IPS DF 6.9 (cell line): ENCODE measurements at places on chromosomes 12 and 14.

DNA sequence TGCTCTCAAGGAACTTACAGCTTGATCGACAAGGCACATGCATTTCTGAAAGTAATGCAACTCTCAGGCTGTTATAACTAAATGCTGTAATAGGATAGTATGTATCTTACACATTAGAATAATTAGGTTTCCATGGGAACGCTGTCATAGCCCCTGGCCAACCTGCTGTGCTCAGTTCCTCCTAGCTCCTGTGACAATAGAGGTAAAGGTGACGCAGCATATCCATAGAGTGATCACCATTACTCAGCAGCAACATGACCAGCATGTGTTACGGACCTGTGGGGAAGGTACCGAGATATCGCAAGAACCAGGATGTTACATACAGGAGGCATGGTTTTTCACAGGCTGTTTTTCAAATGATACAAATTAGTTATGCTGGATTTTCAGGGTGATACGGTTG, 150.7 kb downstream of the CAND1 start:
- peak; percentile 47 for DNase-seq

GRCh38 chr14:59728304-59728703, 142.3 kb downstream of the RTN1 start:
- DNase-seq = no peak

- no peak for DNase-seq
Measured at GRCh38 chr14:52553671-52554575, 1.3 kb downstream of the GPR137C start.

DNA sequence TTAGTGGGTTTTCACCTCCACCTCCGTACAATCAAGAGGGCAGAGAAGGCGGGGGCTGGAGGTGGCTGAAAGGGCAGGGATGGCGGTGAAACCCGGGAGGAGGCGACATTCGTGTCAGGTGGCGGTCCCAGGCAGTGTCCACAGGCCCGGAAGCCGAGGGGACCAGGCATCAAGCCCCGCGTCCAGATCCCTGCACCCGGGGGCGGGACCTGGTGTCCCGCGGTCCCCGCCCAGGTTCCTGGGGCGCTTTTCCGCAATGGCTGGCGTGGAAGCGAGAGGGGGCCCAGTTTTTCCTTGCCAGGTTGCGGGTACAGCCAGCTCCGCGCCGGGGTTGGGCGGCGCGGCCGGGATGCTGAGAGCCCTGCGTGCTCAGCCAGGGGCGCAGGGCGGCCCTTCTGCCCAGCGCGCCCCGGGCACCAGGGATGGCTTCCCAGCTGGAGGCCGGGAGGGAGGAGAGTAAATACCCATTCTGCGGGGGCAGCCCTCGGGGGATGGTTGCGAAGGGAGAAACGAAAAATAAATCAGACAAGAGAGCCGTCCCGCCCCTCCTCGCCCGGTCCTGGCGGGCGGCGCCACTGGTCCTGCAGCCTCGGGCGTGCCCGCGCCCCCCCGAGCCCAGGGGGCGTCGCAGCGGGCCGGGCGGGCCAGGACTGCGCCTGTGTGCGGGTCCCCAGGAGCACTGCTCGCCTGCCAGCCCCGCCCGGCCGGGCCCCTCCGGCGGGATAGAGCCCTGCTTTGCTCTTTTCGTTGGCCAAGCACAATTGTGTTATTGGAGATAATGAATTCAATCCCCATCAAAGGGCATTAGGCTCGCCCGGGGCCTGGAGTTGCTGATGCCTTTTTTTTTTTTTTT, 11.5 kb downstream of the FOXA1 start:
- no peak for DNase-seq

- no peak for DNase-seq
Measured at GRCh38 chr14:89085737-89086382, 261.4 kb downstream of the TTC8 start.

- DNase-seq = no peak
Measured at GRCh38 chr12:124716208-124717130, 147.2 kb downstream of the SCARB1 start.

DNA sequence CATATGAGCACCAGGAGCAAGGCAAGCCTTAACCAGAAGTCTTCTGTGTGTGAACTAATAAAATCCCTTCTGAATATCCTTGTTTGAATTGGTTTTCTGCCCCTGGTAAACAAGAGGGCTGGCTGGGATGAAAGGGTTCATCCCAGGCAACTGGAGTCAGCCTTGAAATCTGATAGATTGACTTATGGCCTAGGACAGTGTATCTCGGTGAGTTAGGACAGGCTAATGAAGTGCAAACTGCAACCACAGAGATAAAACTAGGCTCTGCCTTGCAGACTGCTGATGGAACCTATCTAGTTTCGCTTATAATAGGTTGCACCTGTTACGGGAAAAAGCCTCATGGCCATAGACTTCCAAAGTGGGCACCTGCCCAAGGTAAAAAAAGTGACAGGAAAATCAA, 451.9 kb upstream of the NOVA1 start:
- DNase-seq = no peak

GRCh38 chr12:98238515-98239130, 276.8 kb upstream of the TMPO start:
- DNase-seq = no peak

DNA sequence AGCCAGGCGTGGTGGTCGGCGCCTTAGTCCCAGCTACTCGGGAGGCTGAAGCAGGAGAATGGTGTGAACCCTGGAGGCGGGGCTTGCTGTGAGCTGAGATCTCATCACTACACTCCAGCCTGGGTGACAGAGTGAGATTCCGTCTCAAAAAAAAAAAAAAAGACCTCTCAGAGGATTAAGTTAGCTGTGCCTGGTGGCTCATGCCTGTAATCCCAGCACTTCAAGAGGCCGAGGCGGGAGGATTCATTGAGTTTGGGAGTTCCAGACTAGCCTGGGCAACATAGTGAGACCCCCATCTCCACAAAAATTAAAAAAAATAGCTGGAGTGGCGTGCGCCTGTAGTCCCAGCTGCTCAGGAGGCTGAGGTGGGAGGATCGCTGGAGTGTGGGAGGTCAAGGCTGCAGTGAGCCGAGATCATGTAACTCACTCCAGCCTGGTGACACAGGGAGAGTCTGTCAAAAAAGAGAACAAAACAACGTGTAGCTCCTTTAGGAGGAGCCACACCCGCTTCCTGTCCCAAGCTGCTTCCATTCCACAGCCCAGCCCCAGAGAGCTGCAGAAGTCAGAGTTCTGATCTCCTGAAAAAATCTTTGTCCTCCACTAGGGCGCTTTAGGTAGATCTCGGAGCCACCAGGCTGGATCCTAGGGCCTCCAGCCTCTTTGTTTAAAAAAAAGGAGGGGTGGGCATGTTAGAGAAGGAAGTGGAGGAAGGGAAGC, 11.5 kb upstream of the ULK1 start:
- no peak for DNase-seq

DNA sequence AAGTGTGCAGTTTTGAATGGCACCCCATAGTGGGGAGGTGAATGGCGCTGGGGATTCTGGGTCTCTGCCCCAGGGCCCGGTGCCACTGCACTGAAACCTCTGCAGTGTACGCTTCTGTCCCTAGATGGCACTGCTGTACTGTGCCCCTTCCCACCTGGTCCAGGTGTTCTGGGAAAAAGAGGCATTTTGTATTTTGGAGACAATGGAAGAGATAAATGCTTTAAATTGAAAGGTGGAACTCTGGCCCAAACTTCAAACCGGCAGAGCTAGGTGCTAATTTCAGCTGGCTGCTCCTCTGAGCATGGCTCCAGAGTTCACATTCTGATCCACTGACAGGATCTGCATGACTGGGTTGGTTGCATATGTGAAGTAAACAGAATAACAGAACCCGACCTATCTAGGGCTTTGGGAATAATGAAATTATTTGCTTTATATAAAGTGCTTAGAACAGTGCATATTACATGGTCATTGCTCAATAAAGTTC, 52.2 kb downstream of the KRT80 start:
- DNase-seq = no peak

- no peak for DNase-seq
Measured at GRCh38 chr12:91817517-91817916, 328.1 kb downstream of the BTG1 start.

GRCh38 chr14:93510056-93510455, 79.3 kb downstream of the UNC79 start:
- no peak for DNase-seq

GRCh38 chr12:63941879-63942278, 97.4 kb downstream of the SRGAP1 start:
- no peak for DNase-seq

GRCh38 chr12:120490833-120491512, 4.9 kb upstream of the DYNLL1 start:
- DNase-seq = no peak

DNA sequence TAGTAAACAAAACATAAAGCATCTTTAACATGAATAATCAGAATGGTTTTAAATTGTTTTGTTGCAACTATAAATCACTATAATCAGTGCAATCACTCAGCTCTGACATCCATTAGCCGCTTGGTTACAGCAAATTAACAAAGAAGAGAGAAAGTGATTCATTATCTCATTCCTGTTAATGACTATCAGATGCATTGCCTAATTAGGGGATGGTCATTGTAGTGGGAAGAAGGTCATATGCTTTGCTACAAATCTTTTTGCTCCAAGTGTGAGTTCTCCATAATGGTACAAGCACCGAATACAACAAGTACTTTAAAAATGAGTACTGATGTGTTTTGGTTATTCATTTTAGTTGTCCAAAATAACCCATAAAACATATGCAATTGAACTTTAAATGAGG, 272.0 kb downstream of the AKAP6 start:
- no peak for DNase-seq

DNA sequence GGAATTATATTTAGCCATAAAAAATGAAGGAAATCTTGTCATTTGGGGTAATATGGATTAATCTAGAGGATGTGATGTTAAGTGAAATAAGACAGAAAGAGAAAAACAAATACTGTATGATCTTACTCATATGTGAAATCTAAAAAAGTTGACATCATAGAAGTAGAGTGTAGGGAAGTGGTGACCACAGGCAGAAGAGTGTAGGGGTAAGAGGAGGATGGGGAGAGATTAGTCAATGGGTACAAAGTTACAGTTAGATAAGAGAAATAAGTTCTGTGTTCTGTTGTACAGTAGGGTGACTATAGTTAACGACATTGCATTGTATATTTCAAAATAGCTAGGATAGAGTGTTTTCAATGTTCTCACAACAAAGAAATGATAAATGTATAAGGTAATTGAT, 87.0 kb downstream of the TSHR start:
- no peak for DNase-seq

DNA sequence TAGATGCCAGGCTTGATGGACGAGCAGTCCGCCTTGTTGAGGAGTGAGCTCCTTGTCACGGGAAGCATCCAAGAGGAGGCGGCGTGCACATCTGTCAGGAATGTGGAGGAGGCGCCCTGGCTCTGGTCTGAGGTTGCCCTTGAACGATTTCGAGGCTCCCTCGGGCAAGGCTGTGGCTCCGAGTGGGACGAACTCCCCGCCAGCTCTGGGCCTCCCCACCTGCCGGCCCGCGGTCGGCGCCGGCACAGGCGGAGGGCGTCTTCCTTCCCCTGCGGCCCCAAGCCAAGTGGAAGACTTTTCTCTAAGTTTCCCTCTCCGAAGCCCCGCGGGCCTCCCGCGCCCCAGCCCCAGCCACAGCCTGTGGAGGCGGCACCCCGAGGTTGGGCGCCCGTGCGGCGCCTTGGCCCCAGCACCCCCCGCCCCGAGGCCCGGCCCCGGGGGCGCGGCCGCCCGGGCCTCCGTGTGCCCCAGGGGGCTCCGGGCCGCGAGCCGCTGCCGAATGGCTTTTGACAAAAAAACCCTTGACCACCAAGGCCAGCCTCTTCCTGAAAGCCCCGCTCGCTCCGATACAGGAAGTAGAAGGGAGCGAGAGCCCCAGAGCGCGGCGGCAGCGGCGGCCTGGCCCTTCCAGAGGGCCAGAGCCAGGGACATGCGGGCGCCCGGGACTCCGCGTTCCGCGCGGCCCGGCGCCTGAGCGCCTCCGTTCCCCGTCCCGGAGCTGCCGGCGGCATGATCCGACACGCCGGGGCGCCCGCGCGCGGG, at the start of gene RIN3:
RIN3 (plus strand) TSS at position 578 of the 762 bp plus-strand sequence; CDS start at position 730, 152 bp downstream.
- DNase-seq = no peak

GRCh38 chr12:15698377-15698871, 90.8 kb downstream of the EPS8 start:
- DNase-seq = no peak

GRCh38 chr12:16228067-16228466, 49.4 kb downstream of the SLC15A5 start:
- DNase-seq = no peak

DNA sequence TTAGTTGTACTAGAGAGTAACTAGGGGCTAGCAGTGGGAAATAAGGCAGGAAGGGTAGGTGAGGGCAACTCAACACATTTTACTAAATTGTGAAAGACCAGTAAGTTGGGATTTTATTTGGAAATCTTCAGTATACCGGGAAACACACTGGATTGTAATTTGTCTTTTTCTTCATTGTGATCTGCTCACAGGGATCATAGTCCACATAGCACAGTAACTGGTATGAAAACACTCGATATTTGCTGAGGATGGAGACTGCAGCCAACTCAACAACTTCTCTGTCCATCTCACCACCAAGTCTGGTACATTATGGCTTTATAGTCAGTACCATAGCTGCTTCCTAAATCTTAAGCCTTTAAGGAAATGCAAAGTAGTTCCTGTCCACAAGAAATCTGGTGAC, 2.5 kb downstream of the SLIRP start:
- no peak for DNase-seq

GRCh38 chr12:122081697-122082221, 3.2 kb downstream of the MLXIP start:
- no peak for DNase-seq

GRCh38 chr12:80186727-80187217, 87.4 kb downstream of the OTOGL start:
- peak; percentile 52 for DNase-seq

- DNase-seq = no peak
Measured at GRCh38 chr12:27517546-27517945, 6.5 kb upstream of the PPFIBP1 start.

GRCh38 chr12:7072035-7072434, 11.5 kb downstream of the C1S start:
- DNase-seq = no peak

DNA sequence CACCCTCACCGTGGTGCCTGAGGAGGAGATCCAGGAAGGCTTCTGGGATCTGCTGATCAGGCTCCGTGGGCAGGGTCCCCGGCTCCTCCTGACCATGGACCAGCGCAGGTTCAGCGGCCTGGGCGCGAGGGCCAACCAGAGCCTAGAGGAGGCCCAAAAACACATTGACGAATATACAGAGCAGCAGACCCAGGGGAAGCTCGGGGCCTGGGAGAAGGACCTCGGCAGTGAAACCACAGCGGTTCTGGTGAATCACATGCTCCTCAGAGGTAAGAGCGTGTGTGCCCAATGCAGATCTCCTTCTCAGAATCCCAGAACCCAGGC, 29.4 kb downstream of the SERPINA3 start:
- DNase-seq = no peak

GRCh38 chr12:123945287-123946151, 27.1 kb downstream of the CCDC92 start:
- no peak for DNase-seq

GRCh38 chr14:56119201-56119981, 1.2 kb downstream of the PELI2 start:
- DNase-seq = no peak

- DNase-seq = no peak
Measured at GRCh38 chr14:73750531-73750901, 36.3 kb upstream of the PNMA1 start.
